ENCODE measurements at places on chromosomes 6 and 20.

DNA sequence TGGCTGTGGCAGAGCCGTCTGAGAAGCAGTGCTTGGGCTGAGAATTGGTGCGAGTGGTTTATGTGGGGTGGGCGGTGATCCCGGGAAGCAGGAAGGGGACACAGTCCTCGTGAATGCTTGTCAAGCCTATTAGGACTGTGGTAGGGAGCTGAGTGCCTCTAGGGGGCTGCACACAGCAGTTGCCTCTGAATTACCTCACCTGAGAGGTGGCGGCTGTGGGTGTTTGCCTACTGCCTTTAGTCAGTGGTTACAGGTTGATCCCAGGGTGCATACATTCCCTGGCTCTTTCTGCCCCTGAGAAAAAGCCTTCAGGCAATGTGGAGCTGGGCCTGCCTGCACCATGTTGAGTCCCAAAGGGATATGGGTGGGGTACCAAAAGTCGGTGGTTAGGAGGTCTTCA, 5.2 kb downstream of the AP5S1 start:
- H3K4me1 ChIP-seq: peaks cover 13% of the 10 kb centered on the region
- H3K4me3 ChIP-seq: no peak overlapping the region

- no peaks in the 10 kb centered on the region for H3K4me1 ChIP-seq
- H3K27ac ChIP-seq: no peak overlapping the region
- no peaks in the 10 kb centered on the region for H3K27me3 ChIP-seq
- DNase-seq: no peak
- peaks cover 10% of the 10 kb centered on the region for H3K36me3 ChIP-seq
- no peak overlapping the region for H3K4me3 ChIP-seq
These were observed 33.3 kb upstream of the ECHDC1 start for GRCh38 chr6:127376685-127377084.

GRCh38 chr6:24864343-24864742, 65.6 kb upstream of the ARMH2 start:
- H3K27ac ChIP-seq: no peak overlapping the region
- H3K4me3 ChIP-seq: no peak overlapping the region
- peaks cover 7% of the 10 kb centered on the region for H3K4me1 ChIP-seq
- peaks cover 22% of the 10 kb centered on the region for H3K36me3 ChIP-seq

- no peaks in the 10 kb centered on the region for H3K27me3 ChIP-seq
- H3K27ac ChIP-seq: no peak overlapping the region
- no peak overlapping the region for H3K4me3 ChIP-seq
- DNase-seq: no peak
These were observed 163.3 kb upstream of the SNX9 start for GRCh38 chr6:157659536-157660271.

Data from HFFc6 (cell line).